ENCODE measurements at places on chromosomes 7 and 10.

GRCh38 chr10:653991-654646, 35.3 kb downstream of the DIP2C start:
- no peak for DNase-seq

- no peak for DNase-seq
Observed at GRCh38 chr7:112447406-112447805, 2.9 kb upstream of the IFRD1 start.

DNA sequence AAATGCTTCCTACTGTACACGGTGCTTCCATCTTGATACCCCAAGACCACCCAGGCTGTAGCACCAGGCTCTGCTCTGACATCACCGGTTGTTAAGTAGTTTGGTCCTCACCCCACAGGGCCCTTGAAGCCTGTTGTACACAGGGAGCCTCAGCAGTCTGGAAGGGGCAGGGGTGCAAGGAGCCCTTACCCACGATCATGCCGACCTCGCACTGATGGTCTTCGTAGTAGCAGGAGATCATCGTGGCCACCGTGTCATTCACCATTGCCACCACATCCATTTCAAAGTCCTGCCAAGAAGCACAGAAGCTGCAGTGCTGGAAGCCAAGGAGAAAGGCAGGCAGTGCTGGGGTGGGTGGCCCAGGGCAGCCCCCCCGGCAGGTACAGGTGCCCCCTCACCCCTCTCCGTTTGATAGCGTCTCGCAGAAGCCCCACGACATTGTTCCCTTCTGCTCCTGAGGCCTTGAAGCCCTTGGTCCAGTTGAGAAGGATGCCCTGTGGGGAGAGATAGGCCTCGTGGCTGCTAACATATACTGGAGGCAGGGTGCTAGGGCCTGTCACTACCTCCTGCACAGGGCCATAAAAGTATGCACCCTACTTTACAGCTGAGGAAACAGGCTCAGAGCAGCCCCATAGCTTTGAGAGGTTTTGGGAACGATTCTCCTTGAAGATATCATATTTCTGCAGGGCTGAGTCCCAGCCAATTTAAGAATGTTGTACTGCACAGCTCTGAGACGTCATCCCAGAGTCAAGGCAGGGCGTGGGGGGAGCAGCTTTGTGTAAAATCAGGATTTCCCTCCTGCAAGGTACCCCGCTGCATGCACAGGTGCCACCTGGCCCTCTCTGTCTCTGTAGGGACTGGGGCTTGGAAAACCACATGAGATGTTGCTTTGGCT, 8.7 kb upstream of the MYL7 start:
- no peak for DNase-seq

DNA sequence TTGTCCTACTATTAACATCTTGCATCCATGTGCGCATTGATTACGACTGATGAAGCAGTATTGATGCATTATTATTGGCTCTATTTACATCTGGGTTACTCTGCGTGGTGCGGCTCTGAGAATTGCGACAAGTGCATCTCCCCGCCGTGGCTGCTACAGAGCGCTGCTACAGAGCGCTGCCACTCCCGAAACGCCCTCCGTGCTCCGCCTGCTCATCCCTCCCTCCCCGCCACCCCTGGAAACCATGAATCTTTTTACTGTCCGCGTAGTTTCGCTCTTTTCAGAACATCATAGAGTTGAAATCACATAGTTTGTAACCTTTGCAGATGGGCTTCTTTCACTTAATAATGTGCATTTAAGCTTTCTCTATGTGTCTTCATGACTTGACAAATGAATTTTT, 74.1 kb downstream of the ADARB2 start:
- DNase-seq = no peak

DNA sequence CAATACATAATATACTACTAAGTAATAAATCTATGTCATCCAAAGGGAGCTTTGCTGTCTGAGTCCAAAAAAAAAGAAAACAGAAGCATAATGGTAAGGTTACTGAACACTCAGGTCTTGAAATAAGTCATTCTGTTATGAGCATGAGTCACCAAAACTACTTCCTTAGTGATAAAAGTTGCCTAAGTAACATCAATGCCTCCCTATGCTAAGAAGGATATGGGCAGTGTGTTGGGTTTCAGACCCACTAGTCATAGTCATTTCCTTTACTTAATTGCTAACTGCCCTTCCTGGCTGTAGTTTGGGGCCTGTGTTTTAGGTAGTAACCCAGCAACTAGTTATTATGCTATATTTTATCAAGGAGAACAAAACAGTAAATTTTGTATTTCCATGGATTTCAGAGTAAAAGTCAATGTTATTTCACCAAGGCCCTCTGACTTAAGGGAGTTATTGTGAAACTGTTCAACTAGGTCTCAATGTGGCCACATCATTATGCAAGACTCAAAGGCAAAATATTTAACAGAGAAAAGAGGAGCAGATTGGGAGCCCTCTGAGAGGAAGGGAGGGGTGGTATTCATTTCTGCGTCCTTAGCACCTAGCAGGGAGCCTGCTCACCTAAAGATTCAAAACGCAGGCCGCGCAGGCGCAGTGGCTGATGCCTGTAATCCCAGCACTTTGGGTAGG, 11.7 kb upstream of the VIM start:
- no peak for DNase-seq

- DNase-seq = no peak
Observed at GRCh38 chr7:191981-192649, at the start of gene FAM20C. Gene FAM20C, plus strand, starts transcription at chr7:192571. Its CDS starts 629 bp downstream, at chr7:193200.

DNA sequence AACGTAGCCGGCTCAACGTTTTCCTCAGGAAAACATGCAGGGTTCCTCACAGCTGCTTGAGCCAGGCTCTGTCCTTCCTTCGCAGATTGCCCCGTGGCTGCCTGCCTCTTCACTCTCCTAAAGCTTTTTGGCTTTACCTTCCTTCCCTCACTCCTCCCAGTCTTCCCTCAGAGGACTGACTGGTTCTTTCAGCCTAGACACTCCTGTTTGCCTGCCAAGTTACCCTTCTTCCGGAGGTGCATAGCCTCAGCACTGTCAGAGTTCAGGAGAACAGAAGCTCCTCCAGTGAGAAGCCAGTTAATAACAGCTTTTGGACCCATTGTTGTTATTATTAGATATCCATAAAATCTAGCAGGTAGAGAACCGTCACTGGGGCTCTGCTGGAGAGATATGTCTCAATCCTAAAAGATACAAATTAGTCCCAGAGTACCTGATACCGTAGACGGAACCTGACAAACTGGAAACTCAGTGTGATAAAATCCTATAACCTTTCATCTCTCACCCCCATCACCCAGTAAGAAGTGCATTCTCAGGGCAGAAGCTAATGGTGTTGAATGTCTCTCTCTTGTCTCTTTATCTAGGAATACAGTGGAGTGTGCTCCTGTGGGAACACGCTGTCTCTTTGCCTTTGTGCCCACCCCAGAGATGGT, 79.6 kb downstream of the SND1 start:
- DNase-seq = no peak

DNA sequence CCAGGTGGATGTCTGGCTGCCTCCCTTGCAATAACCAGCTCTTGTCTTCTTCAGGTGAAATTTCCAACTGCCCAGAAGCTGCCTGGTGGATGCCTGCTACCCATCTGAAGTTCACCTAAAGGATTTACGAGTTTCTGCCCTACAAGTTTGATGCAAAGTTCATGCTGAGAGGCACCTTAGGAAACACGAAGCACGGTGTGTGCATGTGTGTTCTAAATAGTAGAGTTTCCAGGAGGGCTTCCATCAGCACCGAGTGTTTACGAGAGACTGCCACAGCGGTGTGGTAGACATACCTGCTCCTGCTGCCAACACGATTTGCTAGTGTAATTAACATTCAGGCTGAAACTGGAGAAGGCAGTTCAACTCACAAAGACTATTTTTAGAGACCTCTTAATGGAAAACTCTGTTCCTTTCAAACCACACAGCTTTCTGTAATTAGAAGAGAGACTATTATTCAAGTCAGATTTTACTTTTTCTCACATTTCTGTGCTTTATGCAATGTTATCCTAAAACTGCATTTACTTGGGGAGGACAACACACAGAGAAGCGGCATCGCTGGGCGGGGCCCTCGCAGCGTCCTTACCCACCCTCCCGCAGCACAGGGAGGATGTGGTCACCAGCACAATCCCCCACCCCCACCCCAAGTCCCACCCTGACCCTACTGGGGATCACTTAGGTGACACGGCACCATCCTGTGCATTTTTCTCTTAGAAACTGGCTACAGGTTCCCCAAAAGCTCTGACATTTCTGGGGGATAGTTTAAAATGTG, 15.5 kb upstream of the CPXM2 start:
- no peak for DNase-seq

DNA sequence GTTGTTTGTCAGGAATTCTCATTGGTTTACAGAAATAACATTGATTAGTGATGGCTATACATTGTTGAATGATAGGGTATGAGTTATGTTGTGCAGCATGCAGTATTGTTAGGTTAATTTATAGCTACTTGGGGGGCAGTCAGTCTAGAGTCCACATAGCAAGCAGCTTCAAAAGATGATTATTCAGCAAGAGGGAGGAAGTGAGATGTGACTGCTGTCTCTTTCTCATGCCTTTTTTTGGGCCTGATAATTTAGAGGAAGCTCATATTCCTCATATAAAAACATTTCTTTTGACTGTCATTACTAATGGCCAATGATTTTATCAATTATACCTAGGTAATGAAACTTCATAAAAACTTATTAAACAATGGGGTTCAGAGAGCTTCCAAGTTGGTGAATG, 3.4 kb upstream of the TBRG4 start:
- no peak for DNase-seq

GRCh38 chr7:115869190-115869589, 161.4 kb downstream of the TFEC start:
- DNase-seq = no peak

DNA sequence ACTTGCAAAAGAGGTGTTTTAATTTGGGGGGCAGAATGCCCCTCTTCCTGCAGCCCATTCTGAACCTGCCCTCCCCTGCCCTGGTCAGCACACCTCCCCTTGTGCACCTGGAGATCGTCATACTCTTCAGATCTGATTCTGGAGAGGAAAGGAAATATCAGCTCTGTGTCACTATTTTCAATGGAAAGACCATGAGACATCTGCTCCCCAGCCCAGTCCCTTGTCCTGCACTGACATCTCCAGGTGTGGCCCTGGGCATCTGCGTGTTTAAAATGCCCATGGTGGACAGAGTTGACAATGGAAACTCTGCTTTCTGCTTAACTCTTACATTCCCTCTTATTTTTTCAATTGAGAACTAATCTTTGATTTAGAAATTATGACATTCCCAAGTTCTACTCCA, 41.6 kb upstream of the RASGEF1A start:
- DNase-seq = no peak

GRCh38 chr10:89741126-89741762, 39.9 kb downstream of the KIF20B start:
- no peak for DNase-seq

DNA sequence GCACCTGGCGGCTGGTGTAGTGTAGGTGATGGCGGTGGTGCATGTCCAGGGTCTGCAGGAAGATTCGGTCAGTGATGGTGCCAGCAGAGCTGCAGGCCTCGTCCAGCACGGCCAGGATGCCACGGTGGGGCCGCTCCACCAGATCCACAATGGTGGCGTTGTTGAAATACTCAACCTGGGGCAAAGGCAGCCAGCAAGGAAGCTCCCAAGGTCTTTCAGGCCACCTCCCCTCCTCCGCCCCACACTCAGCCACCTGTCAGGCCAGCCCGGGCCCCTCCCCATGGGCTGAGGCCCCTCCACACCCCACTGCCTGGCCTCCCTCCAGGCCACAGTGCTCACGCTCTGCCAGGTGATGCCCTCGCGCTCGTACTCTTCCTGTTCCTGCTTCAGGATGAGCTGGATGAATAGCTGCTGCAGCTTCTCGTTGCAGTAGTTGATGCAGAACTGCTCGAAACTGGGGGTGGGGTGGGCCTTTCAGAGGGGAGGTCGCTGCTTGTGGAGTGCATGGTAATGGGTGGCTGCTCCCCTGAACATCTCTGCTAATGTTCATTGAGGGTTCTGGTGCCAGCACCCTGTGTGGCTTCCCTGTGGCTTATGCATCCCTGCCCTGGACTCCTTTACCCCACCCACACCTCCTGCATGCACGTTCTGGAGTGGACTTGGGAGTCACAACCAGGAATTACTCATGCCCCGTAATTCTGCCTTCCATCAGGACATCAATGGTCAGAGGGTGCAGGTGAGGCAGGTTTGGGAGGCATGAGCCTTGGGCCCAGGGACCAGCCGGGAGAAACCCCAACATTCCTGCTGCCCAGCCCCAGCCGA, 8.9 kb downstream of the MYO1G start:
- DNase-seq = no peak

- no peak for DNase-seq
Observed at GRCh38 chr10:57507788-57508187, 759.9 kb downstream of the IPMK start.

GRCh38 chr7:71132127-71132376, at the start of gene GALNT17:
Gene GALNT17, plus strand, starts transcription at chr7:71132144.
- no peak for DNase-seq

GRCh38 chr10:131231965-131232541, 79.5 kb downstream of the TCERG1L start:
- no peak for DNase-seq

GRCh38 chr10:5601826-5602495, 64.4 kb downstream of the ASB13 start:
- DNase-seq = no peak

GRCh38 chr7:90613088-90613498, 17.0 kb downstream of the CDK14 start:
- DNase-seq = no peak

DNA sequence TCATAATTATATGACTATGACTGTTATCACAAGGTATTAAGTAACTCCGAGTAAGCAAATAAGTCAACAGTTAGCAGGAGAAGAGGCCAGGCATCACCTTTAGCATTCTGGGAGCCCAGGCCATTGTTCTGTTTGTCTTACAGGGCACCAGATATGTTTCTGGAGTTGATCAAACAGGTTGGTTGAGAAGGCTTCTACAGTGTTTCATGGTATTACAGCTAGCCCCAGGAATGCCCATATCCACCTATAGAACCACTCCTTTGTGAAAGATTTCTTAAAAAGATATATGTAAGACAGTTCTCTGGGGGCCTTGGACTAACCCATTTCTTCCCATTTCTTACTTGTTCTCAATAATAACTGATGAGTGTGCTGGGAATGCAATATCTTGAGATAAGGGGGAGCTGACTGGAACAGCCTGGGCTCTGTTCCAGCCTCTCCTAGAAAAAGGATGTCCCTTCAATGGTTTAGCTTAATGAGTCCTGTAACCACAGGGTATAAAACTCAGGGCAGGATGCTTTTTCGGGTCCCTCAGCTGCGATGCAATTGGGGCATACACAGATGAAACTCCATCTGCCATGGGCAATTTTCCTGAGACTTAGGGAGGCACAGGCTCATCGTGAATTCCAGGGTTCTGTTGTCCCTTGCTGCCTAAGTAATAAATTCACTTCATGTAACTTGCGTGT, 286.4 kb downstream of the BAMBI start:
- no peak for DNase-seq
